ENCODE measurements at places on chromosomes 4 and X.

- no peak for DNase-seq
These were observed 1372.9 kb downstream of the TECRL start for GRCh38 chr4:63036159-63036866.

DNA sequence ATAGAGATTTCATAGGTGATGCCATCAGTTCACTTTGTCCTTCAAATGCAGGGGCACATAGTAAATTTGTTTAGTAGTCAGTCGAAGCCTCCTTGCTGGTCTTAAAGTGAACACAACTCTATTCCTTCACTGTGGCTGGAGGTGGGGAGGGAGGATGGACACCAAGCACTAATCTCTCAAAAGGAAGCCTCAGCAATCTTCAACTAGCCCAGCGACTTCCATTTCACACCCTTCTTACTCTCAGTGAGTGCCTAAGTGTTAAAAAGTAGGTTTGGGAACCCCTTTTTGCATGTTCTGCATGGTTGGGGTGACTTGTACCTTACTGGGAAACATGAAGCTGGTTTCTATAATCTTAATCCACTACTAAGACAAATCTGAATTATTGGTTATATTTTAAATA, 96.0 kb upstream of the GUCY1A1 start:
- no peak for DNase-seq

DNA sequence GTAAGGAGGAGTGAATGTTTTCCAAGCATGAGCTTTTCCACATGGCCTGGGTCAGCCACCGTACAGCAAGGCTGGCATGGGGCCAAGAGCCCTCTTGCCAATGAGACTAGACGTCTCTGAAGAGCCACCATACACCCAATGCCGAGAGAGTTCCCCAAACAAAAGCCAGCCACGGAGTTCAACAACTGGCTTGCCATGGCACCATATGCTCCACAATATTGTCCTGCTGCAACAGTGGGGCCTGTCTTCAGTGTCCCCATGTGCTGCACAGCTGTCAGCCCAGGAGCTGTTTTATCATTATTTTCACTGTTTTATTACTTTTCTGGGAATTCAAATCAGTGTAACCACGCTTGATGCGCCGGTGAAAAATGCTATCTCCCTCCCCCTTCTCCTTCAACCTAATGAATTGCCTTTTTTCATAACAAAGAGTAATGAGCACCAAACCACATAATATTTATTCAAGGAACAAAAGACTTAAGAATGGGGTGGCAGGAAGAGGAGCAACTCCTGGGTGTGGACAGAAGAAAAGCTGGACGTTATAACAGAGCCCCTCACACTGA, 18.4 kb downstream of the MAML3 start:
- no peak for DNase-seq

DNA sequence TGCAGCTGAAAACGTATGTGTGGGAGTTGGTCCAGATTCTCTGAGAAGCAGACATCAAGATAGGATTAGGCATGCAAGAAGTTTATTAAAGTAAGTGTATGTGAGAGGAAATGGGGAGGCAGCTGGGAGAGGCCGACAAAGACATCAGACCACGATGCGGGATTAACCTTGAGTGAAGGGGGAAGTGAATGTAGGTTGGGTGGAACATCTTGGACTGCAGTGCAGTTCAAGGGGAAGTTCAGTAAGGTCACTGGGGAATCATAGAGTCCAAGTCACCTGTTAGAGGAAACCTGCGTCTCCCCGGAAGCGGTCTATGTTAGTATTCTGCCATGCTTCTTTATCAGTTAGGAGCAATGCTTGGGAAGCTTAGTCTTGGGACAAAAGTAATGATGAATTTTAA, 22.0 kb downstream of the CXCL8 start:
- no peak for DNase-seq

Data from CD4-positive, alpha-beta T cell treated with Interleukin-4 for 4 hours (primary cell).